ENCODE measurements at places on chromosomes 7 and 10.

DNA sequence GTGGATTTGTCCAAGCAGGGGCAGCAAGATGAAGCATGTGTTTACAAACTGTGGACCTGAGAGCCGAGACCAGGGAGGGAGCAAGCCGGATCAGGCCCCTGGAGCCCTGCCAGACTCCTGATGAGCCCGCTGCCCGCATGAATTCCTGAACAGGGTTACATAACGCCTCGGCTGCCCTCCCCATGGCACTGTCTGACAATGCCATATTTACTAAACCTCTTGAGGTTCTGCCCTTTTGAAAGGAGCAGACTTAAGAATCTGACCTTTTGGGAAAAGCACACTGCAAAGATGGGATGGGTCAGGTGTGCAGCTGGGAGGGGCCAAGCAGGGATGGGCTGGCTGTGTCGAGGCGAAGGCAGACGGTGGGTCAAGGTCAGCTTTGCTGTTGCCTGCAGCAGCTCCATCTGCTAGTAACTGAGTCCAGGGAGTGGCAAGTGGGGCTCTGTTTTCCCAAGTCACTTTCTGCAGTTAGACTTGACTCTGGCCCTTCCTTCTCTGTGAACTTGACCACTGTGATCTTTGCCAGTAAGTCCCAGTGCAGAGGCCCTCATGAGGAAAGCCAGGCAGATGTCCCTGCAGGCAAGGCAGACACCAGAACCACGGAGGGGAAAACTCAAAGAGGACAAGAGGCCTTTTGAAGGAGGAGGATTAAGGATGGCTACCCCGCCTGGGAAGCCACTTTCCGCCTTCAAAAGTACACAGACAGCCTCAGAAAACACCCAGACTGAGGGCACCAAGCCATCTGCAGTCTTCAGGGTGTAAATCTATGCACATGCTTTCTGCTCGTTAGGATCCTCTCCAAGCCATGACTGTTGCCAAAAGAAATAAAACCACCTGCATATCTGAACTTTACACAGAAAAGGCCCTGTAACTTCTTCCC, 175.8 kb downstream of the TNS3 start:
- peak; percentile 78 for DNase-seq

DNA sequence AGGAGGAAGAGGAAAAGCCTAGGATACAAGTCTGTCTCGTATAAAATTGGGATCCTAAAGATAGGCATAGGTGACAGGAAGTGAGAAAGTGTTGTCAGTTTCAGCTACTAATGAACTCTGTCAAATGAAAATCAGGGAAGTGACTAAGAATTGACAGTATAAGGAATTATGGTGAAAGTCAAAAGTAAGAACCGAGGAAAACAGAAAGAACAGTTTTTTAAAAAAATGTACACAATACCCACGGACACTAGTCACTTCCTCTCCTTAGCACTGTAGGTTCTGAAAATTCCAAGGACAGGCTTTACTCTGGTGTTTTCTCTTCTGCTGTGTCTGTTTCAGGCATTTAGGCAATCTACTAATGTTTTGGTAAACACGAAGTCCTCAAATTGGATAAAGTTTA, 42.3 kb downstream of the ATAD1 start:
- no peak for DNase-seq

DNA sequence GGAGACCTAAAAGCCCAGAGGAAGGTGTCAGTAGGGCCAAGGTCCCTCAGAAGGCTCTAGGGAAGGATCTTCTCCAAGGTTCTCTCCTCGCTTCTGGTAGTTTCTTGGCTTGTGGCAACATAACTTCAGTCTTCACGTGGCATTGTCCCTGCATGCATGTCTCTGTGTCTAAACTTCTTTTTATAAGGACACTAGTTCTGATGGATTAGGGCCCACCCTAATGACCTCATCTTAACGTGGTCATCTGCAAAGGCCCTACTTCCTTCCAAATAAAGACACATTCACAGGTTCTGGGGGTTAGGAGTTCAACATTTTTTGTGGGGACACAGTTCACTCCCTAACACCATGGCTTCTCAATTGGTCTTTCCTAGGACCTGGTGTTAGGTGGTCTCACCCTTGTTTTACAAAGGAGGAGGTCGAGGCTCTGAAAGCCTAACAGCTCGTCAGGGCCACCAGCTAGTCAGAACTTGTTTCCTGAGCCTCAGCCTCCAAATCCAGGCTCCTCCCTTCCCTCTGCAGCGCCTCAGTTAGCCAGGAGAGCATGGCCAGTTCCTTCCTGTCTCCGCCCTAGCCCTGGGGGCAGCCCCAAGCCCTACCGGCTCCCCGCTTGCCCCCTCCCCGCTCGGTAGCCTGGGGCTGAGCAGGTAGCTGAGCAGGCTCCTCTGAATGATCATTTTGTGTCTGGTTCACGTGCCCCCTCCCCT, 109.7 kb upstream of the PPIF start:
- DNase-seq, result no peak

DNA sequence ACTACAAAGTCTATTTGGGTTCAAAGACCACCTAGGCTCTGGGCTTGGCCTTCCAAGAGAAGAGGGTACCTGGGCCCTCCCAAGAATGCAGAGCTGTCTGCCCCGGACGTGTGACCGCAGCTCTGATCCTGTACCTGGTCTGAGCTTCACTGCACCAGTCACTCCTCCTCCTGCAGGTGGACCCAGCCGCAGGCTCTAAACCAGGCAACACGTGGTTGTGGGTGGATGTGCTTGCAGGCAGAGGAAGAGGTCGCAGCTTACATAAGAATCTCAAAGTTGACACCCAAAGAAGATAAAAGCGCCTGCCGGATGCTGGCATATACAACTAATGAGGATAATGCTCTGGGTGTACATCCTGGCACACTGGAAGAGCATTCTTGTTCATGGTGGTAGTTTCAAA, 9.4 kb upstream of the PFKP start:
- DNase-seq, result no peak

- DNase-seq, result no peak
These were observed 260.6 kb upstream of the MAGI2 start for GRCh38 chr7:79714081-79714480.

DNA sequence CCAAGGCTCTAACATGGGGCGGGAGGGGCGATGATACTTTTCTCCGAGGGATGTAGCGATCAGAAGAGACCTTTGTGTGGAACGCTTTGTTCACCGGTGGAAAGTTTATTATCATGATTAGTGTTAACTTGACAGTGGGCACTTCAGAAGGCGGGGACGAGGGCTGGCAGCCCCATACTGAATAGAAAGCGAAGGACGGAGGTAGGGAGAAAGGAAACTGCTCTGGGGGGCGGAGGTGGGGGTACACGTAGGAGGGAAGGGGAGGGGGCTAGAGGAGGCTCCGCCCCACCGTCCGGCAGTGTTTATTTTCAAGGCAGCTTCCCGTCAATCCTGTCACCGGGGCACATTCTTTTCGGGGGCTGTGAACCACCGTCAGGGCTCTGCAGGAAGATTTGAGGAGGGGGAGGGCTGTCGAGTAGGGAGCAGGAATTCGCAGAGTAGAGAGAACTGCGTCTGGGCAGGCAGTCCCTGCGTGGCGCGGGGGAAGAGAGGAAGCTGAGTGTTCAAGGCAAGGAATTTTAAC, 9.4 kb upstream of the NKX2-3 start:
- no peak for DNase-seq

DNA sequence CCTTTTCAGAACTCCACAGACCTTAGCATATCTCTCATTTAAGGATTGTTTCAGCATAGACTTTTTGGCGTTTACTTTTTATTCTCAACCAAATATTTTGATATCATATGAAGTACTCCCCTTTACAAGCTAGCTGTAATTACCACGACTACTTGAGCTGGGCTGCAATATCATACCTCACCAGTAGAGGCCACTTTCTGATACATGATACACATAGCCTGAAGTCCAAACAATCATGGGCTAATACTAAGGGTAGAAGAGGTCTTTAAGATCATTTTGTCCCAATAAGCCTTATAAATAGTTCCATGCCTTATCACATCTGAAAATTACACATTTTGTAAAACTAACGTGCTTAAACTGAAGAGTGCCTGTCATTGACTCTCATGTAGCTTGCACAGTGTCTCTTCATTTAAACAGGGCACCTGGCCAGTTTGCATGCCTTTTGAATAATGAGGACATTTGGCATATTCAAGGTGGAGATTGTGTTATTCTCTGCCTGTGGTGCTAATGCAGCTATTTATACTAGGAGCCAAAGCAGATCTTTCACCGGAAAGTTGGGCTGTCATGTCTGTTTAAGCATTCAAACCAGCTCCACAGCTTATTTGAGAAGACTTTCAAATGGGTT, 403.7 kb upstream of the ZMIZ1 start:
- DNase-seq, result no peak

DNA sequence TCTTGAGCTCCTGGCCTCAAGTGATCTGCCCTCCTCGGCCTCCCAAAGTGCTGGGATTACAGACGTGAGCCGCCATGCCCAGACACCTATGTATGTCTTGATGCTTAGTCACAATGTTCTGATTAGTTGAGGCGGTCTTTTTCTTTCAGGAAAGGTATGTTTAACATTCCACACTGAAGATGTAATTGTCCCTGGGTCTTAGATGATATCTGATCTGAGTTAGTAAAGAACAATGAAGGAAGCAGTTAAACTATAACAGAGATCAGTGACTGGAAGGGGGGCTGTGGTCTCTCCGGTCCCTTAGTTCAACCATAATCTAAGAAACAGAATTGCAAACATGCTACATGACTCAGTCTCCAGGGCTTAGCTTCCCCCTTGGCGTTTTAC, 31.5 kb upstream of the SH2D4B start:
- no peak for DNase-seq

DNA sequence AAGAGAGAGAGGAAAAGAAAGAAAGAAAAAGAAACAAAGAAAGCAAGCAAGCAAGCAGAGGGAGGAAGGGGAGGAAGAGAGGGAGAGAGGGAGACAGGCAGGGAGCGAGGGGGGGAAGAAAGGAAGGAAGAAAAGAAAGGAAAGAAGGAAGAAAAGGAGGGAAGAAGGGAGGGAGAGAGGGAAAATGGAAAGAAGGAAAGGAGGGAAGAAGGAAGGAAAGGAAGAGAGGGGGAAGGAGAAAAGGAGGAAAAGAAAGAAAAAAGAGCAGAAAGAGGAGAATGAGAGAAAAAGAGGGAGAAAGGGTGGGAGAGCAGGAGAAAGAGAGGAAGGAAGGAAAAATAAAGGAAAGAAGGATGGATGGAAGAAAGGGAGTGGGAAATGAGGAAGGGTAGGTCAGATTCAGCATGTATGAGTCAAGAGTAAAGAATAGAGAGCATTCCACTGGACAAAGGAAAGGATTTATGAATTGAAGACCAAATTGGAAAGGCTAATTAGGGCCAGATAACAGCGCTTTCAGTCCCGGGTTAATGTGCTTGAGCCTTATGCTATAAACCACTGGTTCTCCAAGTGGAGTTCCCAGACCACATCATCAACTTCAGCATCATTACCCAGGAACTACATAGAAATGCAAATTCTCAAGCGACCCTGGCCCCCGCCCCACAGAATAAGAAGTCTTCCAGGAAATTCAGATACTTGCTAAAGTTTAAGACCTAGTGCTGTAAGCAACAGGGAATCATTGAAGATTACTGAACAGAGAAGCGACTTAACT, 85.1 kb downstream of the C10orf90 start:
- DNase-seq, result no peak

GRCh38 chr10:78609976-78610375, 458.8 kb upstream of the ZMIZ1 start:
- DNase-seq, result no peak

DNA sequence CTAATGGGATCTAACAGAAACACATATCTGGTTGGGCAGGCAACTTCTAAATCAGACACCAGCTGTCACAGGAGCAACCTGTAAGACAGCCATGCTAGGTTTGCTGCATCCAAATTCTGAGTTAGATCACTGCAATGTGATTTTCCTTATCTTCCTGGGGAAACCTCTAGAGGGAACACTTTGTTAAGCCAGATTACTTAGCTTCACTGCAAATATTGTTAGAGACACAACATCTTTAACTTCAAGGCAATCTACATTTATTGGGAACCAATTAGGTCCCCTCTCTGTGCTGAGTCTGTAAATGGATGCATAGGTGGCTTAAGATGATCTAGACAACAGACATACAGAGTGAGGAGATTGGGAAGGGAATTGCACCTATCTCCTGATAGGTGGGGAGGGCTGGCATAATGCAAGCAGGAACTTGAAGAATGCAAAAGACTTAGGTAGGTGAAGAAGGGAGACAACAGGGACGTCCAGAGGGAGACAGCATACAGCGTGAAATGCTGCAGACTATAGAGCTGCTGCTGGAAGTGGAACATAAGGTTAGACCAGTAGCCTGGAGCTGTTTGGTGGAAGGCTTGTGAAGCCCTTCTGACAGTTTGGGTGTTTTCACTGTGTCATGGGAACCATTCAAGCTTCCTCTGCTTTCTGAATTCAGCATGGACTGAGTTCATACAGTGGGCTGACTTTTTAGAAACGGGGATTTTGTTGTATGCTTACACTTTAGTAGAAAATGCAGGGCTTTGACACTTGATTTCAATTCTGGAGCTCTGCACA, 109.8 kb upstream of the ELMO1 start:
- no peak for DNase-seq
